ENCODE measurements at places on chromosomes 5 and 9.

- DNase-seq = no peak
Observed at GRCh38 chr9:29176231-29176630, 1603.0 kb upstream of the C9orf72 start.

- DNase-seq = peak; percentile 24
Observed at GRCh38 chr5:135457424-135458071, 5.4 kb upstream of the TIFAB start.

- no peak for DNase-seq
Observed at GRCh38 chr9:130447193-130447816, 2.5 kb downstream of the ASS1 start.

DNA sequence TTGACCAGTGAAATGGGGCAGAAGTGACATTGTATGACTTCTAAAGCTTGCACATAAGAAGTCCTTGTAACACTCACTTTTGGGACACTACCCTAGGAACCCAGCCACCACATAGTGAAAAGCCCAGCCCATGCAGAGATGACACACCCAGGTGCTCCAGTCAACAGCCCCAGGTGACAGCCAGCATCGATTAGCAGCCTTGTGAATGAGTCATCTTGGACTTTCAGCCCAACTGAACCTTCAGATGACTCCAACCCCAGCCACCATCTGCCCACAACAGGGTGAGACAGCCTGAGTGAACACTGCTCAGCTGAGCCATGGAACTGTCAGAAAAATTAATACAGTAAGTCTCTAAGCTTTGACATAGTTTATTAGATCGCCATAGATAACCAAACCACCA is 458.6 kb downstream of the ZSWIM6 start:
- no peak for DNase-seq

DNA sequence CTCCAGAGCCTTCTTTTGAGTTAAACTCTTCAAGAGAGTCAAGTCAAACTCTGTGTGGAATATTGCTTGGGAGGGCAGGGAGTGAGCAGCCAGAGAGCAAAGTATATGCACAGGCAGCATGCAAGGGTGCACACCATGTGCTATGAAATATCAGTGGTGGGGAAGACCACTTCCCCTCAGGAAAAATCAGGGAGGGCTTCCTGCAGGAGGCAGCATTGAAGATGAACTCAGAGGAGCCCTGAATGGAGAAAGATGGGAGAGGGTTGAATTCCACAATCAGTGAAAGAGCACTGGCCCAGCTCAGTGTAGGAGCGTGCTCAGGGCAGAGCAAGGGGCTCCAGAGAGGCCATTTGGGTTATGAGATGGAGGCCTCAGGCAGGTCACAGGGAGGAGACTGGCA is 41.9 kb downstream of the CCDC180 start:
- no peak for DNase-seq

DNA sequence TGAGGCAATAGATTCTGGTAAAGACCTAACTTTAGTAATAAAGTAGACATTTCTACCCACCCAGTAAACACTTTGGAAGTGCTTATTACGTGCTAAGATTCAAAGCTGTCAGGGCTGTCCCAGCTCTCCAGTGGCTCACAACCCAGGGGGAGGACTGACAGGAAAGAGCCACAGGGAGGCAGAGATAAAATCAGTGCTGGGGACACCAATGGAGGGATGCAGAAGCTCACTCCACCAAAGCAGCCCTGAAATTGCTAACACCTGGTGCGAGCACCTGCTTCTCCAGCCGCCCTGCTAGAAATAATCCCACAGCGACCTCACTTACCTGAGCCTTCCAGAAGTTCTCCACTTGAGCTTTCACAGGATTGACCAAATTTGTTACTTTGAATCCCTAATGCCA is 501.0 kb downstream of the BNC2 start:
- DNase-seq = no peak

GRCh38 chr9:99109522-99109921 is 4.6 kb downstream of the TGFBR1 start:
- DNase-seq = no peak

DNA sequence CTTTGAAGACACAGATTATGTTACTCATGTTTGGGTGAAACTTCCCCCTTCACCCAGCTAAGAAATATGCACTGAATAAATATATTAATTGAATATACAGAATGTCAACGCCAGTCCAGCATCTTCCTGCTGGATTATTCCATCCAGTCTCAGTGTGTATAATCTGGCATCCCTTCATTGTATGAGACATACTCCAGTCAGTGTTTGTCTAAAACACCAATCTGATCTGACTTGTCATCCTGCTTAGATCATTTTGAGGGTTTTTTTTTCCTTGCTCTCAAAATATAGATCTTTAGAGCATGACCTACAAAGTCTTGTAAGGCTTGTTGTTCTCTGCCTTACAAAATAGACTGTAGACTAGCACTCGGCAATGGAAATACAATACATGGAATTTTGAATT is 195.1 kb downstream of the SMARCA2 start:
- DNase-seq = no peak

DNA sequence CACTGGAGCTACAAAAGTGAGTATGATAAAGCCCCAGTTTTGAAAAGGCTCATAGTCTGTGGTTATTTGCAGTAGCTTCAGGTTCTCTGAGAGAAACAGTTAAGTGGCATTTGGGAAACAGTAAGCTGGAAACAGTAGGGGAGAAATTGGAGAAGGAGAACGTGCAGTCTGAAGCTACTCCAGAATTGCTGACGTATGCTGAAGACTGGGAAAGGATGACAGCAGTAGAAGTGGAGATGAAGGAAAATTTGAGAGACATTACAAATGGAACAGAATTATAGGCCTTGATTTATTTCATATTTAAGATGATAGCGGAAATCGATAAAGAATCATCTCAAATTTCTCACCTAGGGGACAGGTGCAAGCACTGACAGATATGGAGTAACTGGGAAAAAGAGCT is 248.8 kb downstream of the CAAP1 start:
- DNase-seq = no peak

DNA sequence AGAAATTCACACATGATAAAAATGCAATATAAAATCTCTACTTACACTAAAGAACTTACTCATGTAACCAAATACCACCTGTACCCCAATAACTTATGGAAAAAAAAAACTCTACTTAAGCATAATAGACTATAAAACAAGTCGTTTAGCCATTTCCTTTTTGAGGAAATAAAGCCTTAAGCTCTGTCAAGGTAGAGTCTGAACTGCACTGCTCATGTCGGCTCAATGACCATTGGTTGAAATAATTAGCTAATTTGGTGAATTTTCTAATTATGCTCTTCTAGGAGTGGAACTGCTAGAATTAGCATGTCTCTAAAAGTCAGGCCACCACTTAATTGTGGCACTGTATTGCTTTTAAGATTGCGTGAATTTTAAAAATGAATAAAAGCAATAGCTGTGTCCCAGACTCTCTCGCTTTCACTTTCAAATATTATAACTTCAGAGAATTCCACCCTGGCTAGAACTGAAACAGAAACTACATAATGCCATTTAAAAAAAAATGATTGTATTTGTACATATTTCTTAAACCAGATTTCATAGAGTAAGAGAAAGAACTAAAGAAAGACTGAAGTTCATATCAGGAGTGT is 113.0 kb upstream of the PCA3 start:
- DNase-seq = no peak

All from T-cell (primary cell).